CD4-positive, CD25-positive, alpha-beta regulatory T cell (primary cell): ENCODE measurements at places on chromosomes 4 and X. TPM values are rescaled to one million over a fixed set of nuclear protein-coding genes. Genes with fewer than 3 reads are reported as not detected.

- H3K27me3 ChIP-seq = no peaks in the 10 kb centered on the region
- DNase-seq = no peak
- H3K36me3 ChIP-seq = no peaks in the 10 kb centered on the region
- H3K4me3 ChIP-seq = peak overlapping the region; percentile 10
Measured at GRCh38 chrX:46628460-46629371, 55.2 kb downstream of the CHST7 start.

CYBB gene
- total RNA-seq = 0.25 TPM

FGF13 gene
- not detected for total RNA-seq

CRMP1 gene
- not detected for total RNA-seq

CD38 gene
- 6.4 TPM for total RNA-seq
